Effector memory CD8-positive, alpha-beta T cell (primary cell): ENCODE measurements at places on chromosomes 7 and 10.

GRCh38 chr7:141028767-141029166 lies 14.0 kb upstream of the MRPS33 start:
- H3K4me3 ChIP-seq, result no peak overlapping the region
- DNase-seq, result no peak
- peaks cover 48% of the 10 kb centered on the region for H3K27me3 ChIP-seq
- H3K4me1 ChIP-seq, result no peaks in the 10 kb centered on the region
- H3K36me3 ChIP-seq, result no peaks in the 10 kb centered on the region
- no peak overlapping the region for H3K27ac ChIP-seq

GRCh38 chr10:78963074-78964034 lies 105.4 kb upstream of the ZMIZ1 start:
- no peak for DNase-seq
- peaks cover 8% of the 10 kb centered on the region for H3K27me3 ChIP-seq

DNA sequence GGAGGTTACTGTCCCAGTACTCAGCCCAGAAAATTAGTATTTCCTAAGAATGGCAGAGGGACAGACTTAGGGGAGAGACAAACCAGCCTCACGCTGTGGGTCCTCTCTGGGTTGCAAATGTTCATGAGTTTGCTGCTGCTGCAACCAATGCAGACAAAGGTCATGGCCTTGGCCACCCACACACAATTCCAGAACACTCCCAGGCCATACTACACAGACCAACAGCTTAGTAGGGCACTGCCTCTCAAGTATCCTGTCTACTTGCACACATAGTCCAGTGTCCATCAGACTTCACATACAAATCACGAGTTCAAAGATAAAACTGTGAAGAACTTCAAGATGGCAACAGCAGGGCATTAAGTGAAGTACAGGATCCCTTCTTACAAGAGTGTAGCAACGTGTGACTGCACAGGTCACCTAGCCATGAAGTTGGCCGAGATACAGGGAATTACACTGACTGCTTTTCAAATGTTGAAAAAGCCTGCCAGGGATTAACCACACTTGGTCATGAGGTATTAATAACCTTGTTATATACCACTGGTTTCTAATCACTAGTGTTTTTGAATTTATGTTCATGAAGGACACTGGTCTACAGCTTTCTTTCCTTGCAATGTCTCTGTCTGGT lies 40.0 kb downstream of the ZNF33B start:
- no peak overlapping the region for H3K27ac ChIP-seq
- peaks cover 32% of the 10 kb centered on the region for H3K36me3 ChIP-seq
- H3K27me3 ChIP-seq, result no peaks in the 10 kb centered on the region
- DNase-seq, result no peak
- H3K4me1 ChIP-seq, result peaks cover 3% of the 10 kb centered on the region
- H3K4me3 ChIP-seq, result no peak overlapping the region

GRCh38 chr7:73351447-73352167 lies 23.6 kb downstream of the FKBP6 start:
- DNase-seq, result no peak
- no peak overlapping the region for H3K4me3 ChIP-seq
- peaks cover 3% of the 10 kb centered on the region for H3K27me3 ChIP-seq
- H3K4me1 ChIP-seq, result no peaks in the 10 kb centered on the region

DNA sequence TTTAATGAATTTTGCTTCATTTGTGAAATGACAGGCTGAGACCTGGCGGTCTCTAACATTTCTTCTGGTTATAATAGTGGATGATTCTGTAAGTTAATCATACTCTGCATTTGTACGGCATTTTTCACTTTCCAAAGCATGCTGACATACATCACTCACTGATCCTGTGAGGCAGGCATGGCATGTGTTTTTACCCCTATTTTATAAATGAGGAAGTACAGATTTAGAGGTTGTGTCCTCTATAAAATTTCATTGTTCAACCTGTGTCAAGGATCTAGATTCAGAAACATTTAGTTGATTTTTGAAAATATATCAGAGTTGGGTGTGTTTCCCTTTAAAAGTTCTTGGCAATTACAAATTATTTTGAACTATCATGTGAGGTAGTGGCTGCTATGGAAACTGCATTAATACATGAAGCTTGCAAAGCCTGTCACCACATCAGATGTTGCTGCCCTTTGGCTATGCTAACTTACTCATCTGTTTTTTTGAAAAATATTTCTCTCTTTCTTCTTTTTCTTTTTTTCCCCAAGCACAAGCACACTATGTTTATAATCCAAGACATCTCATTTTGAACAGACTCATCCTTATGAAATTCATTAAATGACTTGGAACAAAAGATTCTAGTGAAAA lies 172.7 kb downstream of the GNAI1 start:
- no peak for DNase-seq
- H3K27ac ChIP-seq, result no peak overlapping the region
- no peak overlapping the region for H3K4me3 ChIP-seq
- no peaks in the 10 kb centered on the region for H3K36me3 ChIP-seq

- no peak overlapping the region for H3K4me3 ChIP-seq
- no peaks in the 10 kb centered on the region for H3K4me1 ChIP-seq
- H3K27ac ChIP-seq, result no peak overlapping the region
- H3K27me3 ChIP-seq, result peaks cover 15% of the 10 kb centered on the region
- no peaks in the 10 kb centered on the region for H3K36me3 ChIP-seq
- DNase-seq, result no peak
These were observed 143.8 kb downstream of the MAPK8 start for GRCh38 chr10:48450233-48450740.

- H3K4me3 ChIP-seq, result no peak overlapping the region
- no peak for DNase-seq
- peaks cover 10% of the 10 kb centered on the region for H3K27me3 ChIP-seq
- no peaks in the 10 kb centered on the region for H3K4me1 ChIP-seq
These were observed 89.2 kb upstream of the PFKP start for GRCh38 chr10:2978111-2978510.

- no peaks in the 10 kb centered on the region for H3K27me3 ChIP-seq
- no peak for DNase-seq
- no peaks in the 10 kb centered on the region for H3K4me1 ChIP-seq
- H3K36me3 ChIP-seq, result no peaks in the 10 kb centered on the region
- H3K27ac ChIP-seq, result no peak overlapping the region
These were observed 249.1 kb upstream of the TMEM72 start for GRCh38 chr10:44662051-44662450.

GRCh38 chr7:77316219-77316978 lies 99.8 kb downstream of the GSAP start:
- peaks cover 5% of the 10 kb centered on the region for H3K4me1 ChIP-seq
- peaks cover 26% of the 10 kb centered on the region for H3K36me3 ChIP-seq
- DNase-seq, result no peak
- no peaks in the 10 kb centered on the region for H3K27me3 ChIP-seq
- no peak overlapping the region for H3K27ac ChIP-seq
